ENCODE measurements at places on chromosomes 2 and 18.

- DNase-seq, result peak; percentile 99
Measured at GRCh38 chr2:149538138-149538833, 49.3 kb downstream of the MMADHC start.

- no peak for DNase-seq
Measured at GRCh38 chr18:62938006-62938405, 222.7 kb downstream of the PHLPP1 start.

DNA sequence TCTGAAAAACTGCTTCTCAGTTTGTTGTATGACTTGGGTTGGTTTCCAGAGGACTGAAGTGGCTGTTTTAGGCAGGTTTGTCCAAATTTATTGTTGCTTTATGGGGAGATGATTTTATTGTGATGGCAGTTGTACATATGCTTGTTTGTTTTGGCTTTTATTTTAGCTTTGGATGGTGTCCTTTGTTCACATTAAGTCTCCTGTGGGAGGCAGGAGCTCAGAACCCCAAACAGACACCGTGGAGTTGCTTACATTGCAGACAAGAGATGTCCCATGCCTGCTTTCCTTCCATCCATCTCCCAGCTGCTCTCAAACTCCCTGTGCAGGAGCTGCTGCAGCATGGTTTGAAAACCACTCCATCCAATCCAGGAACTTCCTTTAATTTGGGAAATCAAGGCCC, 414.7 kb downstream of the LPIN1 start:
- DNase-seq, result no peak

- no peak for DNase-seq
Measured at GRCh38 chr2:225158360-225158759, 116.1 kb upstream of the DOCK10 start.

DNA sequence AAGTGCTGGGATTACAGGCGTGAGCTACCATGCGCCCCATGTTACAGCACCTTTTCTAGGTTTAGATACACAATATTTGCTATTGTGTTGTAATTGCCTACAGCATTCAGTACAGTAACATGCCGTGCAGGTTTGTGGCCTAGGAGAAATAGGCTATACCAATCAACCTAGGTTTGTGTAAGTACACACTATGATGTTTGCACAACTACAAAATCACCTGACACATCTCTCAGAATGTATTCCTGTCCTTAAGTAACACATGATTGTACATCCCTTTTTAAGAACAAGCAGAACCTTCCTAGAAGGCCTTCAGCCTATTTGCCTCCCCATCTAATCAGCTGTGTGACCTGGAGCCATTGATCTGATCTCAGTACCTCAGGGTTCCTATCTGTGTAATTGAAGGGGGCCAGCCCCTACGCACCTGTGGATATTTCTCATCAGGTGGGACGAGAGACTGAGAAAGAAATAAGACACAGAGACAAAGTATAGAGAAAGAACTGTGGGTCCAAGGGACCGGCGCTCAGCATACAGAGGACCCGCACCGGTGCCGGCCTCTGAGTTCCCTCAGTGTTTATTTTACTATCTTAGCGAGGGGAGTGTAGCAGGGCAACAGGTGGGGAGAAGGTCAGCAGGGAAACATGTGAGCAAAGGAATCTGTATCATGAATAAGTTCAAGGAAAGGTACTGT, 18.7 kb upstream of the TMBIM1 start:
- DNase-seq, result no peak

- no peak for DNase-seq
Measured at GRCh38 chr2:215835231-215835630, 178.1 kb downstream of the MREG start.

DNA sequence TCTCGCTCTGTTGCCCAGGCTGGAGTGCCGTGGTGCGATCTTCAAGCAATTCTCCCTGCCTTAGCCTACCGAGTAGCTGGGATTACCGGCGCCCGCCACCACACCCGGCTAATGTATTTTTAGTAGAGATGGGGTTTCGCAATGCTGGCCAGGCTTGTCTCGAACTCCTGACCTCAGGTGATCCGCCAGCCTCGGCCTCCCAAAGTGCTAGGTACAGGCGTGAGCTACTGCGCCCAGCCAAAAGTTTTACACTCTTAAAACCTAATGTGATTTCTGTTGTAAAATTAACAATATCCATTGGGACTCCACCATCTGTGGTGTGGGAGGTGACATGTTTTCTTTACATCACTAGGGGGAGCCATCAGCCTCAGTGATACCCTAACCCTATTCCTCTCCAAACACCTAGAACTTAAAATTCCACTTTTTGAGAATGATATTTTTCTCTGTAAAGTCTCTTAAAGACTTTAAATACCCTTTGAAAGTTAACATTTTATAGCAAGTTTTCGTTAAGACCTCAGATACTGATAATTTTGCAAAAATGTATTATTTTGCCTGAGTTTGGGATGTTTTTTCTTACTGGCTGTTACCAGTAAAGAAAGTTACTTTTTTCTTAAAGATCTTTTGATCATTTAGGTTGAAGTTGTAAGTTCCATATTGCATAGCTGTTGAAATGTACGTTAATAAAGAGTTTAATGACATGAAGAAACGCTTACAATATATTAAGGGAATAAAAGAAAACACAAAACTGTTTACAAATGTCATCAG, 11.6 kb upstream of the EIF2AK2 start:
- DNase-seq, result no peak
